ENCODE measurements at places on chromosomes 12 and 14.

- DNase-seq = no peak
Measured at GRCh38 chr12:27965966-27966365, 6.6 kb downstream of the PTHLH start.

GRCh38 chr12:101939856-101940265 is 62.5 kb downstream of the DRAM1 start:
- peak; percentile 81 for DNase-seq

DNA sequence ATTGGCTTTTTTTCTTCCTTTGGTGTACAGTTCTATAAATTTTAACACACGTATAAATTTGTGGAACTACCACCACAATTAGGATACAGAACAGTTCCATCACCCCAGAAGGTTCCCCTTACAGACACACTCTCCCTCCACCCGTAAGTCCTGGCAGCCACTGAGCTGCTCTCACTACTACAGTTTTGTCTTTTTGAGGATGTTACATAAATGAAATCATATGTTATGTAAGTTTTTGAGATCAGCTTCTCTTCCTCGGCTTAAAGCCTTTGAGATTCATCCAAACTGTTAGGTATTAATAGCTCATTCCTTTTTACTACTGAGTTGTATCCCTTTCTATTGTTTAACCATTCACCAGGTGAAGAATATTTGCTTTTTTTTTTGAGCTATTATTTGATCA is 74.3 kb upstream of the SLC24A4 start:
- no peak for DNase-seq

- DNase-seq = no peak
Measured at GRCh38 chr12:103308396-103308795, 187.4 kb downstream of the C12orf42 start.

- DNase-seq = no peak
Measured at GRCh38 chr14:105924951-105925591, 398.7 kb downstream of the TMEM121 start.
